Osteocyte (in vitro differentiated cells): ENCODE measurements at places on chromosomes 16 and 17. TPM values are rescaled to one million over a fixed set of nuclear protein-coding genes. Genes with fewer than 3 reads are reported as not detected.

DNA sequence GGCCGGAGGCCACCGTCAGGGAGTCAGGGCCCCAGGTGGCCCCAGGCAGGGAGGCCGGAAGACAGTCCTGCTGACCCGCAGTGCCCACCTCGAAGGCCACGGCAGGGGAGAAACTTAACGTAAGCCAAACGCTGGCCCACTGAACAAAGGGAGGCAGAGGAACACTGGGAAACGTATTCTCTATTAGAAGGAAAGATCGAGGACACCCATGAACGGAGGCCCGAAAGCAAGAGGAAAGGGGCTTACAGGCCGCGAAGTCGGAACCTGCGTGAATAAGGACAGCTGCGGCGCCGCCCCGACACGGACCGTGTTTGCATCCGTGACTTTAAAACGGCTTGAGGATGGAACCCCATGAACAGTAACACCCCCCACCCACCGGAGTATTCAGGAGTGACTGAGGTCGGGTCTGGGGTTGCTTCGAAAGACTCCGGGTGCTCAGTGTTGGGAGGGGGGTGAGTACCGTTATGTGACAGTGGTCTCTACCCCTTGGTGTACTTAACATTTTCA is 102.4 kb upstream of the METRNL start:
- no peak for DNase-seq

DNA sequence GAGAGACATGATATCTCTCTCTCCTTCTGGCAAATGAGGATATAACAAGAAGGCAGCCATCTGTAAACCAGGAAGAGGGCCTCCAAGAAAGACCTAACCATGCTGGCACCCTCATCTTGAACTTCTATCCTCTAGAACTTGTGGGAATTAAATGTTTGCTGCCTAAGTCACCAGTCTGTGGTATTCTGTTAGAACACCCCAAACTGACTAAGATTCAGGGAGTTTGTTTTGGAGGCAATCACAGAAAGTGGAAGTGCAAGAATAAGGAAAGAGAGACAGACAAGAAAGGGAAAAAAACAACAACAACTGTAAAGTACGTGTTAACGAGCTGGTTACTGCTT is 114.5 kb upstream of the GOT2 start:
- no peak for DNase-seq

GRCh38 chr17:79070266-79070880 is 4.3 kb upstream of the ENGASE start:
- DNase-seq, result no peak

DNA sequence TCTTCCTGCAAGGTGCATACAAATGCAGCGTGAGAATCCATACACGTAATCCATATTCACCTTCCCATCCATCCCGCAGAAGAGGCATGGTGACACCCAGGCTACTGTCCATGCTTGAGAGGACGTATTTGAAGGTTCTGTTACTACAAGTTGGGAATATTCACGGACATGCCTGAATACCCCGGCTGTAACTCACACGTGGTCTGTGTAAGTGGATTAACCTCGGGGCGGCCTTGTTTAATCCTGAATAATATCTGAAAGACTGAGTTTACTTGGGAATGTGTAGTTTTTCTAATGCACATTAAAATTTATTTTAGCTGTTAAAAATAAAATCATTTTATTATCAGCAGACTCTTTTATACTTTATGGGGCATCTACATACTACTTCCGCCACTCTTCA is 13.1 kb downstream of the CPSF4L start:
- DNase-seq, result no peak

DNA sequence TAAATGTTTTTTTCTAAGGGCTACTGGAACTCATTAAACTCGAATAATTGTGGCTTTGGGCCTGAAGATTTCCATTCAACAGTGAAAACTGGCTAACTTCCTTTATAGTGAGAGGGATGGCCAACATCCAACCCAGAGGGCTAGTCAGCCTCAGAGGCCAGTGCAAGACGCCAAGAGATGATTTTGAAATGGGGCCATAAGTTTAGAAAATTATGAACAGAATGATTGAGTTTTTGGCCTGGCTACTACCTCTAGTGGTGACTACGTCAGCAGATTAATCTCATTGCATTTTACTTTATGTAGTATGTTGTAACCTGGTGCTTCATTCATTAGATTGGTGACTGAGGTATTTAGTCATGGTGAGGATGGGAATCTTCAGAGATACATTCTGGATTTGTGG is 28.4 kb downstream of the HAPSTR1 start:
- DNase-seq, result no peak

- no peak for DNase-seq
These were observed 197.5 kb downstream of the HS3ST3A1 start for GRCh38 chr17:13403982-13404946.

GRCh38 chr17:21289902-21290571 is 5.5 kb downstream of the MAP2K3 start:
- DNase-seq, result no peak

Gene SLX1B
- total RNA-seq, result 16.1 and 28.5 TPM in 2 replicates
